Thymus (tissue), 14 donors: ENCODE measurements at places on chromosomes 3 and 15. TPM values are rescaled to one million over a fixed set of nuclear protein-coding genes. Genes with fewer than 3 reads are reported as not detected.
A peak's percentile ranks its signal among the peaks of the same experiment; 100 is the strongest.

The CCK gene
- total RNA-seq = 2.2 TPM

The HIGD1A gene
- 82.9 TPM for total RNA-seq

The TOPBP1 gene
- 74.4 TPM for total RNA-seq

GRCh38 chr3:171936191-171936841 lies 93.2 kb downstream of the TMEM212 start:
- H3K36me3 ChIP-seq = no peaks in the 10 kb centered on the region
- H3K4me1 ChIP-seq = no peaks in the 10 kb centered on the region
- DNase-seq = no peak

- H3K27me3 ChIP-seq = no peaks in the 10 kb centered on the region
These were observed 24.8 kb downstream of the CCDC80 start for GRCh38 chr3:112615989-112616731.

DNA sequence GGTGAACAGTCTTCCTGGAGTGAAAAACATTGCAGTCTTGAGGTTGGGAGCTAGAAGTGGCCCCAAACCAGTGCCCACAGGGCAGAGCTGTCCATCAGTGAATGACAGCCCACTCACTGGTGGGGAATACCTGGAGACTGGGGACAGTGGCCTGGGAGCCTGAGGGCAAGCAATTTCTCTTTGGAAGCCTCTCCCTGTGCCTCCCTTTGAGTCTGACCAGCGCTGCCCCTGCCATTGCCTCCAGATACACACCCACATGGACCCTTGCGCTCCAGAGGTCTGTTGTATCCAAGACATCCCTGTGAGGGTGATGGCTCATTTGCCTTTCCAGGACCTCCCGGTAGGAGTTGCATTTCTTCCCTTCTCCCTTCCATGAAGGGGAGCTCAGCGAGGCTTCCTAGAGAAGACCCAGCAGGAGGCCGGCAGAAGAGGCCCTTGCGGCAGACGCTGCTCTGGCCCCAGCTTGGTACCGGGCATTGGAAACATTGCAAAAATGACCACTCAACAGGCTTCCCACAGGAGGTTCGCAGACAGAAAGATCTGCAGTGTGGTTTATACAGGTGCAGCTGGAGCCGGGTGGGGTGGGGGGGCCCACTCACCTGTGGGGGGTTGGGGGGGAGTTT lies 38.5 kb downstream of the KLF13 start:
- peak overlapping the region; percentile 31 for H3K4me3 ChIP-seq
- no peak for DNase-seq
- peak overlapping the region; percentile 83 for H3K27ac ChIP-seq
- H3K27me3 ChIP-seq = no peaks in the 10 kb centered on the region

DNA sequence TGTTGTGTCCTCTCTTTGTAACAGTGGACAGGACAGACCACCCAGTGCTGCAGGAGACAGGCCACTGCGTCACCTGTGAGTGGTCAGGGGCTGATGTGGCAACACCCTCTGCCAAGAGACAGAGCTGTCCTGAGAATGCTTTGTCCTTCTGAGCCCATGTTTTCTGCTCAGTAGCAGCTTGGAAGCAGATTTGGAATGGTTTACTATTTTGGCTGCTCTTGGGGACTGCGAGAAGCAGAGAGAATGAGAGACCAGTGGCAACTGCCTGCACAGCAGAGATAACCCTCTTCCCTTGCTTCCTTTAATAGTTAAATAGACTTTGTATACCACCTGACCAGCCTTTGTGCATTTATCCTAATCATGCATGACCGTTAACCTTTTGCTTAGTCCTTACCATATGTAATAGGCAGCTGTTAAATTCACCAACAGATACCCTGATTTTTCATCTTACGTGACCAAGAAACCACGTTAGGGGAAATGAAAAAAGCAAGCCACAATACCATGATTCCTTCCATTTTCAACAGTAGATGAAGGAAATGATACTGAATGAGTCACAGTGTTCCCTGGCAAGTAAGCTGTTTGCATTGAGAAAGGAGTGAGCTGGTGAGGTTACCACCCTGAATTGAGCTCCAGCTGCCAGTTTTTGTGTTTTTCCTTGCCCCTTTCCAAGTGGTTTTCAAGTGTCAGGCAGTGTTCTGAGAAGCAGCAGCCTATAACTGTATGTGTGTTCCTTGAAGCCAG lies 35.5 kb downstream of the B3GALNT1 start:
- no peak for DNase-seq
- no peaks in the 10 kb centered on the region for H3K36me3 ChIP-seq
- H3K4me3 ChIP-seq = no peak overlapping the region
- no peaks in the 10 kb centered on the region for H3K4me1 ChIP-seq

DNA sequence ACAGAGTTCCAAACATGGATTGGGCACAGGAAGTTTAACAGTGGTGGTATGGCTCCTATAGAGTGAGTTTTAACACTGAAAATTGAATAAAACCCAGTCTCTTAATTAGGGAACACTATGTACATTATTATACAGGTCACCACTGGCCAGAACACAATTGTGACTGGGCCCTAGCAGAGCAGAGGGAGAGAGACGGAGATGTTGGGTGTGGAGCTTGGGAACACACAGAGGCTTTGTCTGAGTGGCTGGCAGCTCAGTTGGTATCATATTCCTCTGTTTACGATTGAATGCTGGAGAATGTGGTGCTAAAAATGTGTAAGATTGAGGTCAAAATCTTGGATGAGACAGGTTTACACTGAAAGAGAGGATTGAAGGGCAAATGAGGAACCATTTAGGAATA lies 6.8 kb upstream of the MOBP start:
- no peak overlapping the region for H3K4me3 ChIP-seq
- H3K36me3 ChIP-seq = no peaks in the 10 kb centered on the region
- H3K27ac ChIP-seq = no peak overlapping the region

DNA sequence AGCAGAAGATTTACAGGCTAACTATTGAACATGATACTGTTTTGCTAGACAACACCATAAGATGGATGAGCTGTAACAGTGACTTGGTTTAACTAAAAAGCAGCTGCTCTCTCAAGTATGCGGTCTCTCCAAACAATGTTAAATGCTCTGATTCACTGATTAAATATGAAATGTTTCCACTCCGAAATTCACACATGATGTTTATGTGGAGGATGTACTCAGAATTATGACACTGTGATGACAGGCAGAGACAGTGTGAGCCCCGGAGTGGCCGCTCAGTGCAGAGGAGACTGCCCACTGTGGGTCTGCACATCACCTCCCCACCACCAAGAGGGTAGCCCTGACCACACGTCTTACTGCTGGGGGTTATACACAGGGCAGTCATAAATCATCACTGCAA lies 83.9 kb upstream of the MEX3B start:
- no peaks in the 10 kb centered on the region for H3K27me3 ChIP-seq
- no peaks in the 10 kb centered on the region for H3K4me1 ChIP-seq
- peaks cover 29% of the 10 kb centered on the region for H3K36me3 ChIP-seq
- DNase-seq = no peak

DNA sequence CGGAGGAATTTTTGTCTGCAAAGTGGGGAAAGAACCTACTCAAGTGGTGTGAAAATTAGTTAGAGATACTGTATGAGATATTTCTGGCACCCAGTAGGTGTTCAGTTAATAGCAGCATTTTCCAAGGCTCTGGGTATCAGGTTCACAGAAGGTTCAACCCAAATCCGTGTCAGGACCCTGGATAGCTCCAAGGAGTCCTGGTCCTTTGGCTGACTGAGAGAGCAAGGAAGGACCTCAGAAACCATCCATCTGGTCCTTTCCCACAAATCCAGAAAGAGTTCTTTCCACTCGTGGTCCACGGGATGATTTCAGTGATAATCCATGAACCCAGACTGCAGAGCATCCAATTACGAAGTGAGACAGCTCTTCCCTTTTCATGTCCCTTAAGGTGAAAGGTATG lies 51.4 kb downstream of the SLC6A11 start:
- H3K27ac ChIP-seq = no peak overlapping the region
- peak; percentile 5 for DNase-seq
- H3K4me1 ChIP-seq = no peaks in the 10 kb centered on the region
- no peak overlapping the region for H3K4me3 ChIP-seq
- no peaks in the 10 kb centered on the region for H3K27me3 ChIP-seq
- no peaks in the 10 kb centered on the region for H3K36me3 ChIP-seq

GRCh38 chr15:78301326-78301725 lies 1.9 kb upstream of the SKIC8 start:
- H3K27me3 ChIP-seq = peaks cover 19% of the 10 kb centered on the region
- H3K4me1 ChIP-seq = peaks cover 8% of the 10 kb centered on the region
- no peak overlapping the region for H3K4me3 ChIP-seq
- DNase-seq = no peak
- H3K27ac ChIP-seq = no peak overlapping the region
